Muscle of back (tissue), 13 donors: ENCODE measurements at places on chromosomes 4 and X. TPM values are rescaled to one million over a fixed set of nuclear protein-coding genes. Genes with fewer than 3 reads are reported as not detected.

GRCh38 chr4:70927502-70928137, 25.5 kb downstream of the MOB1B start:
- DNase-seq, result no peak

- DNase-seq, result peak; percentile 37
Measured at GRCh38 chr4:47383829-47384427, 79.6 kb downstream of the COMMD8 start.

GRCh38 chrX:2145692-2146367, 354.9 kb downstream of the DHRSX start:
- no peak for DNase-seq

DNA sequence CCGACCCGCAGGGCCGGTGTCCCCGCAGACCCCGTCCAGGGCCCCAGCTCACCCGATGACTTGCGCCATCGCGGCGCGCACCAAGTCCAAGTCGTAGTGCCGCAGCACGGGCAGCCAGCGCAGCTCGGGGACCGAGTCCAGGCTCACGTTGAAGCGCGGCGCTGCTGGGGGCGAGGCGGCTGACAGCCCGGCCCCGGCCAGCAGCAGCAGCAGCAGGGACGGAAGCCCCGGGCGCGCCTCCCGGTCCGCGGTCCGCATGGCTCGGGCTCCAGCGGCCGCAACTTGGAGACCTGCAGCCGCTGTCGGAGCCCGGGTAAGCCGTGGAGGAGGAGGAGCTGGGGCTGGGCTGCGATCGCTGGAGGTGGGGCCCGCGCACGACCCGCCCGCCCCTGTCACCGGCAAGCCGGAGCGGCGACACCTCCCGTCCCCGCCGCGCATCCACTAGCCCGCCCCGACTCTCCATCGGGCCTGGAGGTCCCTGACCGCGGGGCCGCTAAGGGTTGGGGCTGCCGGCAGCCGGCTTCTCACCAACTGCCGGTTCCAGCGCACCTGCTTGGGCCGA, at the start of gene NAAA:
Gene NAAA (minus strand): TSS at position 322 of the 562 bp plus-strand sequence. CDS start 64 bp downstream, at position 258.
- DNase-seq, result peak; percentile 53

GRCh38 chrX:25178555-25178954, 162.8 kb upstream of the ARX start:
- no peak for DNase-seq

- DNase-seq, result no peak
Measured at GRCh38 chr4:2263926-2264321, 2.0 kb upstream of the MXD4 start.

- no peak for DNase-seq
Measured at GRCh38 chr4:17058536-17058915, 160.1 kb upstream of the LDB2 start.

GRCh38 chrX:107747596-107748161, 27.9 kb downstream of the TSC22D3 start:
- no peak for DNase-seq

DNA sequence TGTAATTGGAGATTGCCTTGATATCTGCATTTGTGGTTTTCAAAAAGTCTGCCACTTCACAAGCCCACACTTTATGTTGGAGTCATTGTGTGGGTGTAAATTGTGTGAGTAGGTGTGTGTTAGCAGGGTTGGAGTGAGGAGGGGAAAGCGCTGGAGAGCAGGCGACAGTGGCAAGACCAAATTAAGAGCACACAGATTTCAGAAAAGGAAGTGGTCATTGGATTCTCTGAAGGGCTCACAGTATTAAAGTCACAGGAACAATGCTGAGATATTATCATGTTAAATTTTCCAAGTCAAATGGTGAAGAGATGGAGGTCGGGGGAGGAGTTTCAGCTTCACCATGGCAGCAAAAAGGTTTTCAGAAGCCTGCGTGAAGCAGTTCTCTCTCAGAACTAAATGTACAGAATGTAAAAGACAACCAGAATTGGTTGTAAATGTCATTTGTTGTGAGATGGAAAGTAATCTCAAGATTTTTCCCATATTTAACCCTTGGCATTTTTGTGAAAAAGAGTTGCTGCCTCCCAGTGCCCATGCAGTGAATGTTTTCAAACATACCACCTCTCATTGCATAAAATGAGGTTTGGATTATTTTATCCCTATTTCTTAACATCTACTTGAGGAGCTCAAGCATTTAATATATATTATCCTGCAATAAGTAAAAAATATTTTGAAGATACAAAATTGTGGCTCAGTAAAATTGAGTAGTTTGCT, 265.9 kb downstream of the ZNF674 start:
- no peak for DNase-seq

DNA sequence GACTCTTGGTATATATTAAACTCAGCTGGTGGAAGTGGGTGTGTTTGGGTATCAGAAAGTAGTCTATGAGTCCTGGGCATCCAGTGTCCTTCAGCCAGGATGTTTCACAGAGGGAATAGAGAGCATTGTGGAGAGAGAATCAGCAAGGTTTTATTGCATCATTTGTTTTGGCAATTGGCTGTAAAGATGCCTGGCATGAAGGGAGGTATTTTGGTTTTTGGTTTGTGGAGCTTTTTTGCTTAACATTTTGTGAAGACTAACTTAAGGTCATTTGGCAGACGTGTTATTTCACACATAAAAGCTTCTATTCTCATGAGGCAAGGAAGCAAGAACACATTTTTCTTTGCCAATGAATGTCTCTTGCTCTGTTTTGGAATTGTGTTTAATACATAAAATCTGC, 71.1 kb downstream of the DCLK2 start:
- DNase-seq, result peak; percentile 43

DNA sequence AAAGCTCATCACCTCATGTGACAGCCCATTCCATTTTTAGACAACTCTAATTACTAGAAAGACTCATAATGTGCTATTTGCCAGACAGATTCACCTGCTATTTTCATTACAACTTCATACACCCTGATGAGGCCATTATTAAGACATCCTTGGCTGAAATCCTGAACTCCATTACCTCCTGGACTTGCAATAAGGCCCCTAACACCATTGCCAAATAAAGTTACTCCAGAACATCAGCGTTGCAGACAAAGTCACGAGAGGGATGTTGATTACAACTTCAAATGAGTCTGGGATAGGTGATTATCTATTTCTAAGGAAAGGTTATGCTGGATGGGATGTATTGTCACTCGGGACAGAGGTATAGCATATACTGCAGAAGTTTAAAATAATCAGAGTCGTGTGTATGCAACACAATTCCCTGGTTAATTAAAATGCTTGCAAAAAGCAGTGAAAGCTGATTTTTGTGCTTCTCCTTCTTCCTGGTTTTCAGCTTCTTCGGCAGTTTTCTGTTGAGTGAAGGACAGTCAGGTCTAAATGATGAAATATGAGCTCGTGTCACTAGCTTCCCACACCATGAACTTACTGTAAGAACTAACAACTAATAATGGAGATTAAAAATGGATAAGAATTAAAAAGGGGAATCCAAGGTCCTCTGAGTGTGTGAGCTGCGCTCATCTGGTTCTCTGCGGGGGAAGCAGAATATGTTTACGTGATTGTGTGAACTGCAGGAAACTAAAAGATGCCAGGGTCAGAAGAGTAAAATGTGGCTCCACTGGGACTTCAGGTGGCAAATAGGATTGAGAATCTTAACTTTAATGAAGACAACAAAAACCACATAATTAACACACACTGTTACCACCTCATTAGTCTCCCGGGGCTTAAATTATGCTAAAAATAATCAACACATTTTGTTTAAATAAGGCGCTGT, 17.6 kb upstream of the SOD3 start:
- no peak for DNase-seq

GRCh38 chr4:121733942-121734341, 31.0 kb downstream of the SMIM43 start:
- DNase-seq, result no peak

DNA sequence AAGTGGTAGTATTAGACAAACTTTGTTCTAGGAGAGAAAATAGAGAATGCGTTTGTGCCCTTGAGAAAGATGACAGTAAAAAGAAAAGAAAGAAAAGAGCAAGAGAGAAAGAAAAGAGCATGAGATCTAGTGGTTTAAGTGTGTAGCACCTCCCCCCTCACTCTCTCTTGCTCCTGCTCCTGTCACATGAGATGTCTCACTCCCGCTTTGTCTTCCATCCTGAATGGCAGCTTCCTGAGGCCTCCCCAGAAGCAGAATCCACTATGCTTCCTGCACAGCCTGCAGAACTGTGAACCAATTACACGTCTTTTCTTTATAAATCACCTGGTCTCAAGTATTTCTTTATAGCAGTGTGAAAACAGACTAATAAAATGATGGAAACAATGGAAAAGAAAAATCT, 499.6 kb downstream of the ACTRT1 start:
- no peak for DNase-seq

GRCh38 chr4:66929748-66930147, 615.6 kb downstream of the CENPC start:
- DNase-seq, result peak; percentile 13

GRCh38 chr4:109206620-109207019, 95.8 kb downstream of the COL25A1 start:
- DNase-seq, result no peak

DNA sequence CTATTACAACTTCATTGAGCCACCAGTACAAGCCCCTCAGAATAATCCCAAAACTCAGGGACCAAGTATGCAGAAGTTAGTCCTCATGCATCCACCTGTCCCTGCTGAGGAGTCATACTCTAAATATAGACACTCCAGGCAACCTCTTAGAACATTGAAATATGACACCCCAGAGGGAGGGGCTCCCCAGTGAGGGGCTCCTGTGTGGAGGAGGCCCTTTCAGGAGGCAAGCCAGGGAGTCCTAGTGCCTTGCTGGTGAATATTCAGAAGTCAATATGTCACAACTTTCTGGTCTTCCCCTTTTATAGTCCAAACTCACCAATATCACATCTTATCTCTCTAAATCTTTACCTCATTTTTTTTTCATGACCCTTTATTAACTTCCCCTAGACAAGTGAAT, 1.6 kb upstream of the ARMCX6 start:
- peak; percentile 25 for DNase-seq

GRCh38 chr4:154928640-154929257, 147.7 kb downstream of the RBM46 start:
- DNase-seq, result no peak

- no peak for DNase-seq
Measured at GRCh38 chrX:150774798-150775568, 81.8 kb downstream of the MTMR1 start.

GRCh38 chr4:680551-680927, 6.2 kb downstream of the MYL5 start:
- no peak for DNase-seq

DNA sequence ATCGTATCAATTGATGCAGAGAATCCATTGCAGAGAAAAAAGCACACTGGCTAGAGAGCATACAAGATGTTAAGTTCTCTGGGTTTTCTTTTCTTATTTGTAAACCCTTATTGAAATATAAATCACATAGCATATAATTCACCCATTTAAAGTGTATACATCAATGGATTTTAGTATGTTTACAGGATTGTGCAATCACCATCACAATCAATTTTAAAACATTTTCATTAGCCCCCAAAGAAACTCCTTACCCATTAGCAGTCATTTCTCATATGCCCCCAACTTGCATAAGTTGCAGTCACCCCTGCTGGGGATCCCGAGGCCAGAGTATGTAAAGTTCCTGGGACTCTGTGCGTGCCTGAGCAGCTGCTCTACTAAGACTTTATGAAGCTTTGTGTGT, 34.9 kb upstream of the TRO start:
- no peak for DNase-seq

DNA sequence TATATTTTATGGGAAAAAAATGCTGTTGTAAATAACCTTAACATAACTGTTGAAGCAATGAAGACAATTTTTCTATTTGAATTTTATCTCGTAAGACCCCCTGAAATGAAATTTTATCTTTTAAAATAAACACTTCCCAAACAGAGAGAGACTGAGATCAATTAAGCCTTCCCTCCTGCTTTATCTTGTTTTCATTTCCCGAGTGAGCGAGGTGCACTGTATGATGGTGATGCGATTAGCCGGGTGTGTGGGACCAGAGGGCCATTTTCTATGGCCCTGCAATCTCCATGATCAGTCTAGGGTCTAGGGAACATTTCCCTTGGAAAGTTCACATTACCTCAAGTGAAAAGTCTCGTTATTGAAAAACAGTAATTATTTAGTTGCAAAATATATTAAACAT, 134.1 kb upstream of the MID1 start:
- no peak for DNase-seq

GRCh38 chrX:17520016-17520615, 145.1 kb downstream of the NHS start:
- DNase-seq, result peak; percentile 43

DNA sequence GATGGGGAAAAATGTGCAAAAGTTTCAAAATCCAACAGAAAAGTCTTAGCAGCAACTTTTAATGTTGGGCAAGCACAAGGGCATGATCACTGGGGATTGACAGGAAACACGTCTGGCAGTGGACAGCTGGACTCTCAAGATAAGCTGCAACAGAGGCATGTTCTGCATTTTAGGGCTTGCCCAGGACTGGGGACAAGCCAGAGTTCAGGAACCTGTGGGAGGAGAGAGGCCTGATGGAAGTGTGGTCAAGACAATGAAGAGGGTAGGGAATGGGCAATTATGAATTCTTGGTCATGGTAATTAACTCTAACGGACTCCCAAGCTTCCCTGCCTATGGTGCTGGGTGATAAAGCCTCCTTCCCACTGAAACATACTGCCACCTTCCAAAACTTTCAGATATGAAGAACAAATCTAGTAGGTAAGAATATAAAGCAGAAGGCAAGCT, 48.4 kb downstream of the ANXA3 start:
- no peak for DNase-seq

- no peak for DNase-seq
Measured at GRCh38 chr4:109928327-109929045, 15.8 kb downstream of the EGF start.

The H2BW2 gene
- polyA plus RNA-seq, result 0.41 TPM

The TLR10 gene
- 0.37 TPM for polyA plus RNA-seq

The ZFYVE28 gene
- 1.7 TPM for polyA plus RNA-seq

The TENM3 gene
- 23.1 TPM for polyA plus RNA-seq

The MAGEC1 gene
- not detected for polyA plus RNA-seq

The KLB gene
- 0.08 TPM for polyA plus RNA-seq

The ZMAT1 gene
- 3.5 TPM for polyA plus RNA-seq

The CCDC158 gene
- polyA plus RNA-seq, result 0.81 TPM

The PLAC1 gene
- 1.6 TPM for polyA plus RNA-seq

The SGMS2 gene
- 10.3 TPM for polyA plus RNA-seq

The TRIML1 gene
- polyA plus RNA-seq, result not detected

The NLRP2B gene
- polyA plus RNA-seq, result not detected

The GAR1 gene
- 24.9 TPM for polyA plus RNA-seq

The POF1B gene
- polyA plus RNA-seq, result 0.04 TPM

The CLDN22 gene
- polyA plus RNA-seq, result 0.33 TPM

The LONRF3 gene
- 1.5 TPM for polyA plus RNA-seq

The PPID gene
- polyA plus RNA-seq, result 54.1 TPM

The PGM2 gene
- 11.4 TPM for polyA plus RNA-seq

The SYTL5 gene
- polyA plus RNA-seq, result 0.26 TPM

The IQCM gene
- not detected for polyA plus RNA-seq
